ENCODE measurements at places on chromosomes 12 and 14.

GRCh38 chr12:120546050-120546386, 11.9 kb downstream of the RNF10 start:
- DNase-seq: no peak

DNA sequence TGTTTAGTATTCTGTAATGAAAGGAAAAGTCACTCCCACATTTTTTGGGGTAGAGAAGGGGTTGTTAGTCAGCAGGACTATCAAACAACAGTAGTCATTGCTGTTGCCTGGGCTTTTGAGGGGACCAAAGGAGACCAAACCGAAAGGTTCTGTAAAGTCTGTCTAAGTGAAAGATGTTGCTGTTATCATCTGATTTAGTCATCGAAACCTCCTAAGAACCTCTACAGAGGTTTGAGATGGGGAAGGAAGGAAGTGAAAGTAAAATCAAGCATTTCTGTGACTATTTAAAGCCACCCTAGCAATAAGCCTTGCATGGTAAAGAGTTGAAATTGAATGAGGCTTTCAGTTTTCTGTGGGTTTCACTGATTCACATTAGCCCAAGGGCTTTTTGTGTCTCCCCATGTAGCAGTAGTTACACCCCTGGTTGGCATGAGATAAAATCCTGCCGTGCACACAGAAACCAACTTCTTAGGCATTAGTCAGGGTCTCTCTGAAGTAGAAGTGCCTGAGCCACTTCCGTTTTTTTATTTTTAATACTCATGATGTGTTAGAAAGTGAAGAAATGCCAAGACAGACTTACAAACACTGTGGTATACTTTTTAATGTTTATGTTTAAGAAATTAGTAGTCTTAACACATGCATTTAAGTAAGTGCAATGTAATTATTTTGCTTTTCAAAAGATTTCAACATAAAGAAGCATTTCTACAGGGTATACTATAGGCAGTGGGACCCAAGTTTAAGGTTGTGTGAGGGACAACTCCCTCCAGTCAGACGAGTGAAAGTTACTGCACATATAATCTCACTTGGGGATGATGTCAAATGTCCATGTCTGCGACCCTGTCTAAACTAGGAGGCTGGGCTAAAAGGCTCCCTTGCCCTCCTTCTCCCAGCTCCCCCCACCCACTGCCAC, 50.4 kb downstream of the DYRK2 start:
- DNase-seq: peak; percentile 68

DNA sequence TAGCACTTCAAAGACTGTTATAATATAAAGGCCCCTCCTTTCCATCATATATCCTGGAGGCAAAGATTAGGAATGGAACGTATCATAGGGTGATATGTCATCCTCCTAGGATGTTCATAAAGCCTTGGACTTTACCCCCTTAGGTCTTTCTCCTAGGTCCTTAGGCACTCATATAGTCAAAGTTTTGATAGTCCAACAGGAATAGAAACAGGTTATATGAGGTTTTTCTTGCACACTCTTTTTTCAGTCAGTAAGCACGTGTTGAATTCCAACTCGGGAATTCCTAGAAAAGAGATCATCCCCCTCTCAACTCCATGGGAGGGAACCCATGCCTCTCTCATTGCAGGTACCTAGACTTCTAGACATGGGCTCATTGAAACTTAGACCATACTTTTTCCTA, 20.1 kb upstream of the MAGOHB start:
- DNase-seq: no peak

- DNase-seq: no peak
These were observed 50.7 kb downstream of the ZC3H14 start for GRCh38 chr14:88613552-88614010.

DNA sequence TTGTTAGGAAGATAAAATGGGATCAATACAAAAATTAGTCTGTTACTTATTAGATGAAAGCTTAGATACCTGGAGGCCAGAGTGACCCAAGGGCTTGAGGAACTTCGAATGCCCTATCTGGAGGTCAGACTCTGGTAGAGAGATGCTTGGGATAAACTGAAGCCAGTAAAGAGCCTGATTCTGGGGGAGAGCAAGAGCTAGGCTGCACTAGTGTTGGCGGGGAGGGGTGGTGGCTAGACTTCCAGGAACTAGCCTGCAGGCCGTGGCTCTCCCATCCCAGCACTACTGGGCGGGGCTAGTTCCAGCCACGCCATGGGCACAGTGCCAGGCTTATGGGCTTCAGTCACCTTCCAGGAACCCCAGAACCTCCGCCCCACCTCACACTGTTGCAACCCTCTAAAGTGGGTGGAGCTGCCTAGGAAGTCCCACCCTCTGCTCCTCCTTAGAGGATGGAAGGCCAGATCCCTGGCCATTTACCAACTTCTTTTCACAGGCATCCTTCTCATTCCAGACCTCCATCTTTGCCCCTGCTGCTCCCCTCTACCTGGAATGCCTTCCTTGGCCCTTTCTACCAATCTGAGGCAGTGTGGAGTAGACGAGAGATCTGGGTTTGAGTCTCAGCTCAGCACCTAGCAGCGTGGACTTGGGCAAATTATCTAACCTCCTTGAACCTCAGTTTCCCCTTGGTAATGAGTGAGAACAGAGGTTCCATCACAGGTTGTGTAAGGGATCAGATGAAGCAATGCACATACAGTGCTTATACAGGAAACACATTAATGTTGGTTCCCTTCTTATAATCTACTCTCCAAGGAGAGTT, 6.3 kb upstream of the NFE2 start:
- DNase-seq: peak; percentile 37

DNA sequence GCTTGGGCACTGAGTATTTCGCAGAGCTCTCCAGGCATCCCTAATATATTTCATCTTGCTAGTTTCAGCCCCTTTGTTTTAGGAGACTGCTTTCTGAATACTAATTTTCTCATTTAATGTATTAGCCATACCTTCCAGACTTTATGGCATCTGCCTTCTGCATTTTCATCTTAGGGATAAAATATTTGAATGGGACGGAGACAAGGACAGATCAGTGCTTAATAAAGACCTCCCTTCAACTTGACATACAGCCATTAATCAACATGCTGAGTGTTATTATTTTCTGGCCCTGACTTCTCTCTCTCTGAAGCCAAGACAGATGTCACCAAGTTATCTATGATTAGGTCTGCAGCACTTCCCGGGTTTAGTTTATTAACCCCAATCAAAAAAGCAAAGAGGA, 42.4 kb downstream of the CACNA2D4 start:
- no peak for DNase-seq
